ENCODE measurements at places on chromosomes 1 and 21. TPM values are rescaled to one million over a fixed set of nuclear protein-coding genes. Genes with fewer than 3 reads are reported as not detected.

CD5L gene
- total RNA-seq = not detected

QSOX1 gene
- total RNA-seq = 254 TPM

AMPD1 gene
- total RNA-seq = not detected

C2CD2 gene
- total RNA-seq = 22.2 TPM

DNA sequence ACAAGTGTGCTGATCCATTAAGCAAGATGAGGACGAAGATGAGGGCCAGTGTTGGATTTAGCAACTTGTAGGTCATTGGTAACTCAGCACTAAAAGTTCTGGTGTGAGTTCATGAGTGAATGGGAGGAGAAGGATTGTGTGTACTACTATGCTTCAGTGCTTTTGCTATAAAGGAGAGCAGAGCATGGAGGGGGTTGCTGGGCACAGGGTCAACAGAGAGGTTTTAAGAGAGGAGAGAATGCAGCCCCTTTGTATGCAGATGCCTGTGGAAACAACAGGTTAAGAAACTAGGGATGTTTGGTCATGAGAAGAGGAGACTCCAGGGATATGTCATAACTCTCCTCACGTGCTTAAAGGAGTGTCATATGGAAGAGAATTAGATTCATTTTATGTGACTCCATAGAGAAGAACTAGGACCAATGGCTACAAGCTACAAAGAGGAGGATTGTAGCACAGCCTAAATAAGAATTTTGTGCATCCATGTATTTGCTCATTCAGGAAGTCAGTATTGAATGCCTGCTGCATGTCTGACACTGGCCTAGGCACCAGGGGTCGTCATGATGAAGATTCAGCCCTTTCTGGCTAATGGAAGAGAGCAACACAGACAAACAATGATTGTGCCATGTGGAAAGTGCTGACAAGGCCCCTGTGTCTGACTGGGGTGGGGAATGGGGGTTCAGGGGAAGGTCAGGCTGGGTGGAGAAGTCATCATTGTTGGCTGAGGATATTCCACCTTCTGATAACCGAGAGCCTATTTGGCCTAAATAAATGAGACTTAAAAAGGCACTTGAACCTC, 53.5 kb downstream of the KIRREL1 start:
- no peak for DNase-seq

NTNG1 gene
- 0.26 TPM for total RNA-seq

- DNase-seq = no peak
Measured at GRCh38 chr21:44383216-44383615, 29.8 kb downstream of the TRPM2 start.

SPRR2F gene
- total RNA-seq = not detected

ILDR2 gene
- total RNA-seq = 0.69 TPM

COL8A2 gene
- 0.26 TPM for total RNA-seq

- no peak for DNase-seq
Measured at GRCh38 chr1:214270097-214270650, 10.8 kb upstream of the SMYD2 start.

RGS18 gene
- not detected for total RNA-seq

HSD11B1 gene
- total RNA-seq = not detected

DNA sequence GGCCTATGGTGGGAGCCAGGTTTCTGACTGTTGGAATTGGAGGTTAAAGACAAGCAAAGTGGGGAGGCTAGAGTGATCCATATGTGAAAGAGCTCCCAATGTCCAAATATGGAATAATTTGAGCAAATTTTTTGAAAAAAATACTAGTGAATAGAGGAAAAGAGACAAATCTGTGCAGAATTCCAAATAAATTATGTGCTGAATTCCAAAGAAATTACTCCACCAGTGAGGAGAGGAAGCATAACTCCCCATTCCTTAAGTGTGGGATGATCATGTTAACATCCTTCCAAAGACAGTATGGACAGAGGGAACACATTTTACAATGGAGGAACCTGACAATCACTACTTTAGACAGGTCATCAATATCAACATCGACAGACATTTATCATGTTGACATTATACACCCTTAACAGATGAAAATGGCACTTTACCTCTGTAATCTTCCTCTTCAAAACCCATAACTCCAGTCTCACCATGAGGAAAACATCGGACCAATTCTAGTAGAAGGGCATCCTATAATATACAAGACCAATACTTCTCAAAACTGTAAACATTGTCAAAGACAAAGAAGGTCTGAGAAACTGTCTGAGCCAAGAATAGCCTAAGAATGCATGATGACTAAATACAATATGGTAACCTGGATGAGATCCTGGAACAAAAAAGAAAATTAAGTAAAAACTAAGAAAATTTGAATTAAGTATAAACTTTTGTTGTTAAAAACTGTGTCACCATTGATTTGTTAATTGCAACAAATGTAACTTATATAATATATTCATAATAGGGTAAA, 71.5 kb upstream of the RGS4 start:
- peak; percentile 31 for DNase-seq

DNA sequence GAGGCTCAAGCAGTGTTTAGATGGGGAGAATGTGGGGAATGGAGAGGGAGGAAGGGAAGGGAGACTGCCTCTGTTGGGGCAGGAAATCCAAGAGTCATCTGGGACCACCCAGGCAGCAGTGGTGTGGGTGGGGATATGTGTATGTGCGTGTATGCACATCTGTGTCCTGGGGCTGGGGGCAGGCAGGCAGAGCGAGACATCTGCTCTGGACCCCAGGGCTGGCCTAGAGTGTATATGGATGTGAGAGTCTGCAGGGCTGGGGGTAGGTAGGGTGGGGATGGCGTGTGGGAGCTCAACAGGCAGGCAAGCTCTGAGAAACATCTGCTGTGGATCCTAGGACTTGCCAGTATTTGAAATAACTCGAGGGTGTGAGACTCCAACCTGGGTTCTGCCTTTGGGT, 3.5 kb downstream of the PTCH2 start:
- DNase-seq = no peak

GRCh38 chr1:229922249-229922648, 144.8 kb upstream of the GALNT2 start:
- no peak for DNase-seq

CEPT1 gene
- 31.2 TPM for total RNA-seq

- DNase-seq = no peak
Measured at GRCh38 chr1:75135573-75136194, 1.5 kb downstream of the LHX8 start.

DNA sequence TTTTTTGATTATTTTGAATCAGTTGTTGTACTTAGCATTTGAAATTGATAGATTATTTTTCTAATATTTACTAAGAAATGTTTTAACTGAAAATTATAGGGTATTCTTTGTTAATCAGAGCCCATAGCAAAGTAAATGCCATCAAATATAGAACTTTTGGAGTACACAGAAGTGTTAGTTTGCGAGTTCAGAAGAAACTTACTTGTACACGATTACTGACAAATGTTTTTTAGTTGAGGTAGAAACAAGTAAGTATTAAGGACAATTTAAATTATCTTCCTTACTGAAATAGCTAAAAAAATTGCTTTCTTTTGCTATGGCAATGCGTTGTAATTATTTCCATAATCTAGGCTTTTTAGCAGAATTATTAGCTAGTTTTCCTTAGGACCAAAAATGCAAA, 692.2 kb downstream of the USP25 start:
- DNase-seq = peak; percentile 15

DNA sequence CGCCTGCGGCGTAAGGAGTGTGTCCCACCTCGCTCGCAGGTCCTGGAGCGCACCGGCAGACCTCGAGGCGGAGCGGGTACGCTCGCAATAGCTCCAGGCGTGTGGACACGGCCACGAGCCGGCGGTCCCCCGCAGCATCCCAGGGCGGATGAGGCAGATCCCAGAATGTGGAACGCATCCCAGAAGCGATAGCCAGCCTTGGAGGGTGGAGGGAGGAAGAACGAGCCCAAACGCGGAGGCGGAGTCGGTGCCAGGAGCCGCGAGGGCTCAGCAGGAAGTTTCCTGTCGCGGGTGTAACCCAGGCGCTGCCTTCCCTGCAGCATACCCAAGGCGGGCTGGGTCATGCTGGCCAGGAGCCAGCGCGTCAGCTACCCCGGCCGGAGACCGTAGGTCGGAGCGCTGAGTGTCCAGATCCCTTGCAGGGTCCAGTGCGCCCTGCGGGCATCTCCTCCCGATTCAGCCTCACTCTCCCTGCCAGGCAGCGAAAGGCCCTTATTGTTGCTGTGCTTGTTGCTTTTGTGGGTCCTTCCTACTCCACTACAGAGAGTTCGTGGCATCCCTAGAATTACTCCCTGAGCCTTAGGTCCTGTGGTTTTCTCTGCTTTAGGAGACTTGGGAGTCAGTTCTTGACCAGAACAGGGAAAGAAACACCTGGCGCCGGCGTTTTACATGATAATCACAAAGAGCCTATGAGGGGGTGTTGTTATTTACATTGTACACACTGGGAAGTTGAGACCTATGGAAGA, 27.7 kb downstream of the STYXL2 start:
- DNase-seq = no peak

DNA sequence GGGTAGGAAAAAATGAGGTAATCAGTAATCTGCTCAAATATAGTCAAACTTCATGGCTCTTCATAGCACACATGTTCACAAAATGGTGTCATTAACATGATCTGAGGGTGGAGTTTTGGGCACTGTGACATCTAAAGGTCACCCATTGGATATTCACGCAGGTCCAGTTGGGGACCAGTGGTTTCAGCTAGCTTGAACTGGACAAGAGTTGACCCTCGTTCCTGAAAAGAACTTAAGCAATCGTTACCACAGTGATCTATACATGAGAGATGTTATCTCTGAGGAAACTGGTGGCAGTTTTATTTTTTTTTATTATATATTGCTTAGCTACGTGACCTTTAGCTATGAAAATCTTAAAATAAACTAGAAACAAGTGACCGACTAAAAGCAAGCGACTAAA, 3.0 kb upstream of the OR2C3 start:
- DNase-seq = no peak

DNA sequence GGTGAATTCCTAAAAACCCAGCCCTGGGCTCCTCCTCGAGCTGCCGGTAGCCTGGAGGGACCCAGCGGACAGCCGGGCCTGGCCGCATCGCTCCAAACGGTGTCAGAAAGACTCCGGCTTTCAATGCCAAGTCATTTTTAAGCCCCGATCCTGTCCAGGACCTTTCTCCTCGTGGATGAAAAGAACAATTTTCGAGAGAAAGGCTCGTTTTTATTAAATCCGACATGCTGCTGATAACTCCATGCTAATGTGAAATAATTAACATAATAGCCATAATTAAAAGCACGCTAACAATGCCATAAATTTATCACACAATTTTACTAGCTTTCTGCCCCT, 4.6 kb upstream of the FOXD3 start:
- DNase-seq = no peak

GRCh38 chr21:46211786-46212720, 16.5 kb downstream of the LSS start:
- DNase-seq = no peak

DNA sequence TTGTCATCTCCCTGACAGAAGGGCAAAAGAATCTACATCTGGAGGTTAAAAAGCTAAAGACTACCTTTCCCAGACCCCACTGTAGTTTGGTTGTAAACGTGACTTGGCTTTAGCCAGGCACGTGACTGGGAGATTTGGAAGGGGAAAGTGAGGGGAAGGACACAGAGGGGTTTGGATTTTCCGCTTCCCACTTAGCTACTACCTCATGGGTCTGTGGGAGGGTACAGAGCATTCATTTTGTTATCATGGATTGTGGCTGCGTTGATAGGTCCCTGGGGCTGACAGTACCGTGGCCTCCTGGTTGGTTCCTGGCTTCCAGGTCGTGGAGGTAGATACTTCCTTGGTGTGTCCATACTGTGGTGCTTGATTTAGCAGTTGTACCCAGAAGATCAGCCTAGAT, 2.6 kb downstream of the CHD1L start:
- no peak for DNase-seq

- peak; percentile 19 for DNase-seq
Measured at GRCh38 chr1:165257969-165258459, 98.5 kb downstream of the LMX1A start.

DNA sequence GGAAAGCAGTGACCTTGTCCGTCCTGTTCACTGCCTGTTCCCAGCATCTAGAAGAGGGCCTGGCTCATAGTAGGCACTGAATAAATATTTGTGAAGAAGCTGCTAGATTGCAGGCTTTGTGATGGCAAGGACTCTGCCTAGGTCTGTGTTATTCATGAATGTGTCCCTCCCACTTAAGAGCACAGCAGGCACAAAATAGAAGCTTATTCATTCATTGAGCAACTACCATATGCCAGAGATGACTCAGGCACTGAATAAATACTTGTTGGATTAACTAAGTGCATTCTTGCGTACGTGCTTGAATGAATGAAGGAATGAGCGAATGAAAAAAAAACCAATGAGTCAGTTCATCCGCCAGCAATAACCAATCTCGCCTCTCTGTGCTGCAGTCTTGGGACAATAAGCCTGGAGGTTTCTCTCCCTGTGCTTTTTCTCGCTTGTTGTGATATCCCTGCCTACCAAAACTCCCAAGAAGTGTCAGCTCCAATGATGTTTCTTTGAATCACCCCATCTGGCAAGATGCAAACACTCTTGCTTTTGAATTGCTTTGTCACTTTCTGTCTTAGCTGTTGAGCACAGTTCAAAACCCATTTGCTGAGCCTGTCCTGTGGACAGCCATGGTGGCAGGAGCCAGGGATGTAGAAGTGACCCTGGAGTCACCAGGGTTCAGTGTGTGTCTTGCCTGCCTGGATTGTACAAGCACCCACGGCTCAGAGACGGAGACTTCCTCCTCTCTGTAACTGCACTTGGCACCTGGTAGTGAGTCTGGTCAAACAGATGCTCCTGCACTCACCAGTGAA, 143.9 kb downstream of the KAZN start:
- peak; percentile 88 for DNase-seq

DNA sequence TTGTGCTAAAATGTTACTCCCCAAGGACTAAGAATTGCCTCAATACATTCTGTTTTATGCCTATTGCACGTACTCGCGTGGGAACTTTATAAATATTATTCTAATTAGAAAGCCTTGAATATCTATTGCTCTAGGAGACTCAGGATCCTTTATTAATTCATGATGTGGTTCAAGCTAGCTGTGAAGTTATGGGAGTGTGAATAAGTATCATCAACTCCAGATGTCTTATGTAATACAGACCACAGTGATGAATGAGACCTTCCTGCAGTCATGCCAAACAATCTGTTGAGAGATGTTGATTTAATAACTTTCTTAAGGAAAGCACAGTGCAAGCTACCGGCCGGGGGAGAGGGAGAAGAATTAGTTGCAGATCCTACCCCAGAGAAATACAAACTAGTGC, 519.2 kb upstream of the ZP4 start:
- DNase-seq = peak; percentile 52

IL10 gene
- total RNA-seq = not detected

DNA sequence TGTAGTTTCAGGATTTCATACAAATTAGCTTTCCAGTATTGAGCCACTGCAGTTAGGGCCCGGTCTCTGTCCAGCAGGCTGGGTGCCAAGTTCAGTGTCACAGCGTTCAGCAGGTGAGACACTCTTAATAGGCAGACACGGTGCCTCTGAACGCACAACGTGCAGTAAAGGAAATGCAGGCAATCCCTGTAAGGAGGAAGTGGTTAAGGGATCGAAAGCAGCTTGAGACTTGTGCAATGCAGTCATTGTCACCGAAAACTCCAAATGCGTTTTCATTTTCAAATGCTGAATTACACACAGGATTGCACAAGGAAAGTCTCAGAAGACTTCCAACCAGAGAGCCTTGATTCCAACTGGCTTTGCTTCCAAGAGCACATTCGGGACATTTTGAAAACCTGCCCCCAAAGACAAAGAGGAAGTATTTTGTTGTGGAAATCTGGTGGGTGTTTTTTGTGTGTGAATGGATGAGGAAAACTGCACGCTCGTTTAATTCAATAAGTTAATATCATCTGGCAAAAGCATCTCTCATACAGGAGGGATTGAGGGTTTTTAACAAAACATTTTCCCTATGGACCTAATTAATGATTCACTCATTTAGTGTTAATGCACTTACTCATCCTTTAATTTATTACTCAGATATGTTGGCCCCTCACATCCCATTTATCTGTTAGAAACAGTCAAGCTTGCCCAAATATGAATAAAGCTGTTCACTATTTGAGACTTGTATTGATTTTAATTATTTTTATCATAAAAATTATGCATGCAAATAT, 61.6 kb downstream of the PTGS2 start:
- DNase-seq = no peak
